Common myeloid progenitor, CD34-positive (primary cell): ENCODE measurements at places on chromosomes 2 and 18.

DNA sequence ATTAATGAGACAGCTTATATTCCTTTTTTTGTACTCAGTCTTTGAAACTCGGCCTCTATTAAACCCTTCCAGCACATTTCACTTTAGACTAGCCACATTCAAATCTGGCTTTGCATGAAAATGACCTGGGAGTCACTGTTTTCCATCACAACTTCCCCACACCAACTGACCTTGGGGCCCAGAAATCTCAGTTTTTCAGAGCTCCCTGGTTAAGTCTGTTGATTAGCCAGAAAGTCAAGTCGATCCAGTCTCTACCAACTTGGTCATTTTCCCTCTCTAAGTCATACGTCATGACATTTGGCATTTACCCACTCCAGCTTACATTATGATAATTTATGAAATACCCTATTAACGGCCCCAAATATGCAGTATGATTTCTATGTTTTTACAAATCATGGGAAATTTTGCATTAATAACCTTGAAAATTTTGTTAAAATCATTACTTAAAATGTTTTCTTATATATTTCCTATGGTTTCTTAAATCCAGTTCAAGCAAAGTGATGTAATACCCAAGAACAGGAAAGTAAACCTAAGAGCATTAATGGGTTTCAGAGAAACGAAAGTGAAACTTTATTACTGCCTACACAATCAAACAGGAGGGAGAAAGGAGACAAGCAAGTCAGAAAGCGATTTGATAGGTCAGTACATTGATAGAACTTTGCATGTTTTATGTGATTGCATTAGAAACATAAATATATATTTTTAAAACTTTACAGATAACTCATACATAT lies 77.1 kb downstream of the SPATS2L start:
- peak; percentile 82 for DNase-seq

- no peak for DNase-seq
These were observed 25.7 kb downstream of the FANCL start for GRCh38 chr2:58215429-58215828.

GRCh38 chr2:241214766-241215165 lies 26.3 kb downstream of the ANO7 start:
- no peak for DNase-seq

DNA sequence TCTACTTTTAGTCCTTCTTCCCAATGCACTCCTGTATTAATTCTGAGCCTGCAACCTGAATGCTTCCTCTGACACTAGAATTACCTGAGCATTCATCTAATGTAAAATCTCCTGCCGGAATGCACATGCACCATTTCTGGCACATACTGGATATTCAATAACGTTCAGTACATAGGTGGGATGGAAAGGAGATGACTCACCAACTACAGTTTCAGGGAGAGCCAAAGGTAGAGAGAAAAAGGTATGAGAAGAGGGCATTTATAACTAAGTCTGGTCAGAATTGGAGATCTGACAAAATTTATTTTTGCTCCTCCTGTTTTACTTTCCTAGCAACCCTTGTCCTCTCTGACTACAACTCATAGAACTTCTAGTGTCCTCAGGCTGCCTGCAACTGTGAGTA lies 1954.1 kb upstream of the CELF4 start:
- no peak for DNase-seq

GRCh38 chr2:19850056-19851050 lies 51.4 kb downstream of the TTC32 start:
- no peak for DNase-seq

GRCh38 chr18:13681701-13682100 lies 44.7 kb downstream of the FAM210A start:
- DNase-seq, result no peak

DNA sequence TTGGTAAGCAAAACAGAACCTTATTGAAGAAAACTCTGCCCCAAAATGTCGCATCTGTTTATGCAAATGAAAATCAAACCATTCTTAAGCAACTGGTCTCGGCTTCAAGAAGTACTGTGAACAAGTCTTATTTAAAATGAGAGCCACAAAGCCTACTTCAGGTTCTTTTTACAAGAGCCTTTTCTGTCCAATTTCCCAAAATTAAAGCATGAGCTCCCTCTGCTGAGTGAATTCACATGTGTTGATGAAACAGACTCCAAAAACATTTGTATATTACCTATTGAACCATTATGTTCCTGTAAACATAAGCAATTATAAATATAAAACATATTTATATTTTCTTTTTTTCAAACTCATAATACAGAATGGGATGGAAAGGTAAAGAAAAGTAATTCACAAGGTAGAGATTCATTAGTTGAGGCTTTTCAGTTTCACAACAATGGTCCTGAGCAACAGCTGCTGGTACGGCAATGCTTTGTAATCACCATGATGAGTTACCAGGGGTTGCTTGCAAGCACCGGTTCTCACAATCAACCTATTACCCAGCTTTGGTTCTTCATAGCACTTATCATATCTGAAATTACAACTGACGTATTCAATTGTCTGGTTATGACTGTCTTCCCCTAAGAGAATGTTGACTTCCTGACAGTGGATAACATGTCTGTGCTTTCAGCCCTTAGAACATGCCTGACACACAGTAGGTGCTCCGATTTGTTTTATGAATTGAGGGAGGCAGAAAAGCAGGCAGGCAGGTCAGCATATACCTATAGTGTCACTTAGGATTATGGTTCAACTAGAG lies 108.4 kb upstream of the BZW1 start:
- peak; percentile 90 for DNase-seq

- peak; percentile 79 for DNase-seq
These were observed 29.5 kb downstream of the PAX8 start for GRCh38 chr2:113248997-113249770.

- no peak for DNase-seq
These were observed 189.4 kb upstream of the CWC22 start for GRCh38 chr2:180196419-180196977.

DNA sequence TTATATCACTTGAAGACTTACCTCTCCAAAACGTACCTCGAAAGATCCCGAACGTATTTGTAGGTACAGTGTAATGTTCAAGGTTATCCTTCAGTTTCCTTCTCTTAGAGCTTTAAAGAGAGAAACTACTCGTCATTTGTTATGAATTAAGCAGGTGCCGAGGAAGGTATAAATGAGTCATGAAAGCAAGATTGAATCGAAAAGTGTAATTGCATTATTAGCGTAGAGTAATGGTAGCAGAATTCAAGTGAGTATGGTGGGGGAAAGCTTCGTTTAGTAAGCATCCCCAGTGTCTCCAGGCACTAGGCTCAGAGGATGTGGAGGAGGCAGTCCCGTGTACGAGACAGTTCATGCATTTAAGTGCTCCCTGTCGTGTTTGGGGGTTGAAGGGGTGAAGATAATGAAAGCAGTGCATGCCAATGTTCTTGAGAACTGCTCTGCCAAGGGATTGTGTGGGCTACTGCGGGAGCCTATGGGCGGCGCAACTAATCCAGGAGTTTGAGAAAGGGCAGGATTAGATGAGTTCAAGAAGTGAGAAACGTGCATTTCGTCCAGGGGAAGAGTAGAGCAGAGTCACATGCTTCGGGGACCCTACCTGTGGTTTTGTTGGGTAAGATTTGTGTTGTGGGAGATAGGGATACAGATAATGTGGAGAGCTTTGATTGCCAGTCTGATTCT lies 858 bp downstream of the POLR1B start:
- DNase-seq, result peak; percentile 51
